ENCODE measurements at places on chromosomes 1 and 21.

DNA sequence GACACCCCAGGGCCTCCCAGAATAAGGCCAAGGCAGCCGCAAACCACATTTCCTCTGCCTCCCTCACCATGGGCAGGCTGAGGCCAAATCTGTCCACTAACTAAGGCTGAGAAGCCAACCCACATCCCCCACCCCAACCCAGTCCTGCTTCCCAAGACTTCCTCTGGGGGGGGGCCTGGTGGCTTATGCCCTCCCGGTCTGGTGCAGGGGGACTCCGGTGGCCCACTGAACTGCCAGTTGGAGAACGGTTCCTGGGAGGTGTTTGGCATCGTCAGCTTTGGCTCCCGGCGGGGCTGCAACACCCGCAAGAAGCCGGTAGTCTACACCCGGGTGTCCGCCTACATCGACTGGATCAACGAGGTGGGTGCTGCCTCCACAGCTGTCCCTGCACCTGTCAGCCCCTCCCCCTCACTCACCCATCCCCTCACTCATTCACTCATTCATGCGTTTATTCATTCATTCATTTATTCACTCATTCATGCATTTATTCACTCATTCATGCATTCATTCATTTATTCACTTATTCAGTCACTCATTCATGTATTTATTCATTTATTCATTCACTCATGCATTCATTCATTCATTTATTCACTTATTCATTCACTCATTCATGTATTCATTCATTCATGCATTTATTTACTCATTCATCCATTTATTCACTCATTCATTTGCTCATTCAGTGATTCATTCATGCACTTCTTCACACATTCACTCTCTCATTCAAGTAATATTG is 7.3 kb downstream of the CTRC start:
- no peak for DNase-seq

GRCh38 chr1:9009438-9010370 is 16.5 kb downstream of the SLC2A7 start:
- no peak for DNase-seq

DNA sequence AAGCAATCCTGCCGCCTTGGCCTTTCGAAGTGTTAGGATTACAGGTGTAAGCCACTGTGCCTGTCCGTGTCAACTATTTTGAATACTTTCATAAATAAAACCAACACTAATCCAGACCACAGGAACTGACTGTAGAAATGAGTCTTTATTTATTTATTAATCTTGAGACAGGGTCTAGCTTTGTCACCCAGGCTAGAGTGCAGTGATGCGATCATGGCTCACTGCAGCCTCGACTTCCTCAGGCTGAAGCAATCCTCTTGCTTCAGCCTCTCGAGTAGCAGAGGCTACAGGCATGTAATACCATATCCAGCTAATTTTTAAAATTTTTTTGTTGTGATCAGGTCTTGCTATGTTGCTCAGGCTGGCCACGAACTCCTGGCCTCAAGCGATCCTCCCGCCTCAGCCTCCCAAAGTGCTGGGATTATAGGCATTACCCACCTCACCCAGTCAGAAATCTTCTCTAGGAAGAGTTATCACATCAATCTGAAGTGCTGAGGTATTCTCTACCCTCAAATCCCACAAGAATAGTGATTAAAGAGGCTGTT is 21.7 kb upstream of the CPLANE2 start:
- no peak for DNase-seq

- no peak for DNase-seq
Observed at GRCh38 chr1:150553392-150554085, 4.3 kb downstream of the ADAMTSL4 start.

- no peak for DNase-seq
Observed at GRCh38 chr1:158068918-158069317, 75.5 kb downstream of the KIRREL1 start.

DNA sequence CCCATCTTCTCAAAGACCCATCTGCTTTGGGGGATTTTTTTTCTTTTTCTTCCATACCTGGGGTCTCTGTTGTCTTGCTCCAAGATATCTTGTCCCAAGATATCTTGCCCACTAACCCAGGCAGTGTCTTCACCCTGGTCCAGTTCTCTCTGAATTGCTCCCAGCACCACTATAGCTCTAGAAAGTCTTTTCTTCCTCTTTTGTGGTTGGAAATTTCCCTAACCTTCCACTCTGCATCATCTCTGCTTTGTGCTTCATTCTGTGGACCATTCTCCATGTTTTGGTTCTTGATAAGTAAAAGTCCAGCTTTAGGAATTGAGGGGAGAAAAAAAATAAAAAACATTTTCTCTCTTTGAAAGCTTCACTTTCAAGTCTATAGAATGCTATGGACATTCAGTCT is 20.9 kb downstream of the STYXL2 start:
- DNase-seq: no peak

DNA sequence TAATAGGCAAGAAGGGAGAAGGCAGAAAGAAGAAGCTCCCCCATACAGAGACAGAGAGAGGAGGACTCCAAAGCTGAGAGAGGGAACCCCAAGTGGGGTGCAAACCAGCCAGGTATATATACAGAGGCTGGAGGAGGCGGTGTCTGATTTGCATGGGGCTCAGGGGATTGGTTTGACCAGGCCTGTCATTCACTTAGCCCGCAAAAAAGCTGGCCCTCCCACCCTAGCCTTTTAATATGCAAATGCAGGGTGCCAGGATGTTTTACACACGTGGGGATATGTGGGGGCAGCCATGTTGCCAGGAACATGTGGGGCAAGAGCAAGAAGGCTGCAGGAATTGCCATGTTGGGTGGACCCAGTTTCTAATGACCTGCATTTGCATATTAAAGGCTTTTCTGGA is 37.0 kb upstream of the TENT5B start:
- no peak for DNase-seq

GRCh38 chr1:91584878-91585277 is 84.2 kb downstream of the CDC7 start:
- no peak for DNase-seq

DNA sequence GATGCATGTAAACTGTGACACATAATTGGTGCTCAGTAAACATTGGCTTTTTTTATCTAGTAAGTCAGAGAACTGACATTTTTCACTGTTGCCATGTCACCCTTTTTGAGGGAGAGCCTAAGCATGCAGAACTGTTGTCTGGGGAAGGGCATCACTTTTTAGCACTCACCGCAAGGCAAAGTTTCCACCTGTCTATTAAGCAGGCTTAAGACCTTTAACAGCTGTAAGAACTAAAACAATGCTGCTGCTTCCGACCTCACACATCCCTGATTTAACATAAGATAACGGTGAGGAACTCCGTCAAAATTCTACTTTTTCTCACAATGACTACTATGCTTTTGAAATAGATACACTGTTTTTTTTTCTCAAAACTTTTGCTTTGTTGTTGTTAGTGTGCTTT is 554.8 kb downstream of the NUF2 start:
- DNase-seq: no peak

GRCh38 chr1:236149696-236150228 is 7.4 kb downstream of the GPR137B start:
- DNase-seq: no peak

GRCh38 chr1:226690460-226690982 is 48.6 kb downstream of the ITPKB start:
- DNase-seq: no peak

DNA sequence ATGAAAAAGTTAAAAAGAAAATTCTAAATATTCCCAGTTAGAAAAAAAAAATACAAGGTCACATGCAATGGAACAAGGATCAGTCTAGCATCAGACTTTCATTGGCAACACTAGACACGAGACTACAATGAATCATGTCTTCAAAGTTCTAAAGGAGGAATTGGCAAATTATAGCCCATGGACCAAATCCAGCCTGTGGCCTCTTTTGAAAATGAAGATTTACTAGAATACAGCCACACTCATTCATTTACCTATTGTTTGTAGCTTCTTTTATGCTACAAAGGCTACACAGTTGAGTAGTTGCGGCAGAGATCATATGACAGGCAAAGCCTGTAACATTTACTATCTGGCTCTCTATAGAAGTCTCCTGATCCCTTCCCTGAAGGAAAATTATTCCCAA is 71.4 kb downstream of the MRPL39 start:
- no peak for DNase-seq

DNA sequence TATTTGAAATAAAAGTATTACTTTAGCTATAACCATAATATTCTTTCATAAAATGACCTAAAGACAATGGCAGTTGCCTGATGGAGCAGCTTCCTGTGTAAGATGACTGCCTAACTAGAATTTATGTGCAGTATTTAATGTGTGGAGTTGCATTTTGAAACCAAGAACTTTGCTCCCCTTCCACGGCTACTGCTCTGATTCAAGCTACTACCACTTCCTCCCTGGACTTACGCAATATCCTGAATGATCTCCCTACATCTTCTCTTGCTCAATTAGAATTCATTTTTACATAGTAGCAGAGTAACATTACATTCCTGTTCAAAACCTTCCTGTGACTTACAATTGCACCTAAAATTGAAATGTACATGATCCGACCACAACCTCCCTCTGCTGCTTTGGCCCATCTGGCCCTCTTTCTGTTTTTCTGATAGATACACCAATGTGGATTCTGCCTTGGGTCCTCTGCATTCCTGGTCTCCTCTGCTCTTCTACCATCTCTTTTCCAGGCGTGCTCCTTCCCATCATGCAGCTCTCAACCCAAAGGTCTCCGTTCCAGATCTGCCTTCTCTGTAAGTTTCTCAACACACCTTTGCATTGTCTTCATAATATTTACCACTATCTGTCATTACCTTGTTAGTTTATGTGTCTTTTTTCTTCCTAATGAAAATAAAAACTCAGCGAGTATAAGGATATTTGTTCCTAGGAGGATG is 47.4 kb upstream of the USP25 start:
- DNase-seq: no peak

DNA sequence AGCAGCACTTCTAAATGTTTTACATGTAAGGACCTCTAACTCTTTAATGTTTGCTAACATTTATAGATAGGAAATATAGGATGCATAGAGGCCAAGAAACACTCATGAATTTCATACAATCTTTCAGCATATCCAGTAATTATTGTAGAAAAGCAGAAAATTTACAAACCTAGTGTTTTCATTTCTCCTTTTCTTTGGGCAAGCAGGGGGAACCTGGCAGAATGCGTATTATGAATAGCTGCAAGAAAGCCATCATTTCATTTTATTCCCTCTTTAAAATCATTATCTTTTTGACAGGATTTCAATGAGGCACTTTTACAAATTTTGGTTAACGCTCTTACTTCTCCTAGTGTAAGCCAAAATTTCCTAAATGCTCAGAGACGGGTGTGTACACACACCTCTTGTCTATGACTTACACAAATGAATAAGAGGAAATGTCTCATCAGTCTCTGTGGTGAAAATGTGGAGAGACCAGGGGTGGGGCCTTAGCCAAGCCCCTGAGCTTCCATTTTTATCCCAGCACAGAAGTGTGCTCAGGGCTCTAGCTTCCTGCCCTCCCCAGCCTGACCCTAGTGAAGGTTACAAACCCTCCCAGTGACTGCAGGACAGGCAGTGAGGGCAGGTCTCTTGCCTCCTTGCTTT is 91.6 kb downstream of the LRRC8C start:
- no peak for DNase-seq

GRCh38 chr1:77370583-77371306 is 88.9 kb downstream of the AK5 start:
- DNase-seq: no peak

GRCh38 chr1:32220746-32221580 is 1.2 kb downstream of the TMEM234 start:
- DNase-seq: no peak

- no peak for DNase-seq
Observed at GRCh38 chr1:223832637-223832943, 13.2 kb downstream of the TP53BP2 start.

DNA sequence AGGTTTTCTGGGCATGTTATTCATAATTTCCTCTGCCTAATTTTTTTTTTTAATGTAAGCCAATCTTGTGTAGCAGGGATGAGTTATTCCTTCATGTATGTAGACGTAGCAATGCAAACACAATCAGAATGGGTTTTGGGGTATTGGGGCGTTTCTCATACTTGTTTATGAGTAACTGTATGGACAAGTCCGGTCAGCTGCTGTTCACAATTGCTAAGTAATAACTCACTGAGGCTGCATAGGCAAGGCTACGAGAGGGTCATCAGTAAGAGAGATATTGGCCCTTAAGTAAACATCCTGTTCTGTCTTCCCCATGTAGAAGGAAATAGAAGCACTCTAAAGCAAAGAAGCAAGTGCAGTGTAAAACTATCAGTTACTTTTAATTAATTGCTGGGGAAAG is 9.5 kb upstream of the TARS2 start:
- DNase-seq: no peak

DNA sequence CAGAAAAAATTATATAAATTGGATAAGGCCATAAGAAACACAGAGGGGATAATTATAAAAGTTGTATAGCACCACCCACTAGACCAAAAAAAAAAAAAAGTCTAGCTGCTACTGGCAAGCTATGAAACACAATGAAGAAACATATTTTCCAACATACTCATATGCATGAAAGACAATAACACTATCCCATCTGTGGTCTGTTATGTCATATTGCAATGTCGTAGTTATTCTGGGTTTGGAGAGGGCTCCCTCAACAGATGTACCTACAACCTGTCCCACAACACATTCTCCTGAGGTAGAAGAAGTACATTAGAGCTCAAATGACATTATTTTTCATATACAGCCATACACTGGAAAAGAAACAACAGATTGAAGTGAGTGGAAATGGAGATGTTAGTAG is 517.6 kb upstream of the ADGRL4 start:
- DNase-seq: no peak

DNA sequence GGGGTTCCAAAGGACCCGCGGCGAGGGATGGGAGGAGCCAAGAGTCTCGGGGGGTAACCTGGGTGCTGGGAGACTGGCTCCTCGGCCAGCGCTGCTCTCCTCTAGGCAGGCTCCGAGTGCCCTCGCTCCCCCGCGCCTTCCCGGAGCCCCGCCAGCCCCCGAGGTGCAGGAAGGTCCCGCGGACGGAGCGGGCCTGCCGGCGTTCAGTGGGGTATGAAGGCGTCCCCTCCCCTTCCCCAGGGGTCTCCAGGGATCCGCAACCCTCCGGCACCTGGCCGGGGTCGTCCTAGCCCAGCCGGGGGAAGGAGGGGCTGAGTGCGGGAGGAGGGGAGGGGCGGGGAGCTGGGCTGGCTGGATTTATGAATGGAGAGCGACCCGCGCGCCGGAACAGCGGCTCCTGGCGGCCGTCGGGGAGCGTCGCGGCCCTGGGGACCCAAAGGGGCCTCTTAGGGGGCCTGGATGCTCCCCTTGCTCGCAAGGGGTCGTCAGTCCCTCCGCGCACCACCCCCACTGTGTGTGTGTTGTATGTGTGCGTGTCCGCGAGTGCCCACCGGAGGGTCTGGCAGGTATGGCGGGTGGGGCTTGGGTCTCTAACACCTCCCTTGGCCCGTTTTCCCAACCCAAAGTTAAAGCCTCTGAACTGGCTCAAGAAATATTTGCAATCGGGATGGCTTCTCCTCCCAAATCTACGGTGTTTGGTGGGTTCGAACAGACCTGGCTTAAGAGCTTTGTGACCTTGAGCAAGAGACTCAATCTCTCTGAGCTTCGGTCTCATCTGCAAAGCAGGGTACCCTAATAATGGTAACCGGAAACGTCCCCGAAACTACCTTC is 642 bp downstream of the HCRTR1 start:
- peak; percentile 42 for DNase-seq

GRCh38 chr1:155424091-155424490 is 103.4 kb downstream of the RUSC1 start:
- no peak for DNase-seq
